ENCODE measurements at places on chromosomes 12 and 14.

- no peak for DNase-seq
These were observed 45.4 kb upstream of the CCND2 start for GRCh38 chr12:4228122-4228580.

DNA sequence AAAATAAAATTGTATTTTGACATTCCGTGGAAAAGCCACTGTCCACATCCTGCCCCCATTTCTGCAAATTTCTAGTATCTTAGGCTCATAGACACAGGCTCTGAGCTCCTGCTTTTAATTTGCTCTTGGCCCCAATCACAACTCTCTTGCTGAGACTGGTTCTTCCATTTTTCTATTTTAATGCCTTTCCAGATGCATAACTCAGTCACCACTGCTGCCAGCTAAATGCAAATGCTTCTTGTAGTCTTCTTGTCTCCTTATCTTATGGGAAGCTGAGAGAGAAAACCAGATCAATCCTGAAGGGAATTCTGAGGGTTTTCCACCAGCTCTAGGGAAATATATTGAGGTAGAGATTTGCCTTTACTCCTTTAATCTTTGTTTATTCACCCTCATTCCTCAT is 149.0 kb downstream of the DHRS2 start:
- DNase-seq, result no peak

GRCh38 chr14:31164115-31164514 is 43.5 kb downstream of the HECTD1 start:
- no peak for DNase-seq

DNA sequence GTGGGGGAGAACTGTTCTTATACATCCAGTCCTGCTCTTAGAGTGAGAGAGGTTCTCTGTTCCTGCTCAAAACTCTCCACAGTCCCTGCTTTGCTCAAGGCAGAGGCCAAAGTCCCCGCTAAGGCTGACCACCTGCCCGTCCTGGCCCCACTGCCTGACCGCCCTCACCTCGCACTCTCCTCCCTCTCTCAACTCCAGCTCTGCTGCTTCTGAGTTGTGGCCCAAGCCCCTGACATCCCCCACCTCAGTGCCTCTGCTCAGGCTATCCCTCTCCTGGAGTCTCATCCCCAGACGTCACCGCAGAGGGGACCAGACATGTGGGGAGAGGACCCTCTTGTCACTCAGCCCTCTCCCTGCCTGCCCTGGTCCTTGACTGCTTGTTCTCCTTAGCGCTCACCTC is 110.6 kb downstream of the CALM1 start:
- no peak for DNase-seq

GRCh38 chr14:85129921-85130320 is 400.0 kb upstream of the FLRT2 start:
- DNase-seq, result no peak

- no peak for DNase-seq
These were observed 17.1 kb upstream of the YBX3 start for GRCh38 chr12:10740182-10740581.

GRCh38 chr12:16828891-16829290 is 222.9 kb upstream of the LMO3 start:
- DNase-seq, result no peak

GRCh38 chr14:75977582-75977943 is 4.2 kb downstream of the TGFB3 start:
- DNase-seq, result no peak

GRCh38 chr12:119758722-119759121 is 90.8 kb downstream of the PRKAB1 start:
- DNase-seq, result no peak

- DNase-seq, result peak; percentile 80
These were observed 14.0 kb downstream of the ABCB9 start for GRCh38 chr12:122951979-122952892.

DNA sequence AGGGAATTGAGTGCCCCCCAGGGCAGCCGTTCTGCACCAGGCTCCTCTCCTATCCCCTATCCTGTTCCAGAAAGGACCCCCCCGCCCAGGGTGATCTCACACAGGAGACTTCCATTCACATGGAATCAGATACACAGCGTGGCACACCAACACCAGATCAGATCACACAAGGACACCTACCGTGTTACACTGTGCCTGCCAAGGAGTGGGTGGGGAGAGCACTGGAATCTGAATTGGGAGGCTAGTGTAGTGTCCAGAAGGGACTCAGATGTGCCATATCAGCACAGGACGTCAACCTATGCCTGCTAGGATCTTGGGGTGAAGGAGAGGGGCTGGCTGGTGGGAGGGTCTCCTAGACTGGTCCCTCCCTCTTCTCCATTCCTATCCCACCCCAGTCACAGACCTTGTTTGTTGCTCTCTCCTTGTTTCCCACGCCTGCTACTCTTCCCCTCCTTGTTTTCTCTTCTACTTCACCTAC is 2.3 kb downstream of the PTMS start:
- DNase-seq, result no peak

All from thyroid gland (tissue), 4 donors.